ENCODE measurements at places on chromosomes 2 and 18.

- DNase-seq = no peak
These were observed 134.5 kb upstream of the CTAGE1 start for GRCh38 chr18:22552254-22552653.

DNA sequence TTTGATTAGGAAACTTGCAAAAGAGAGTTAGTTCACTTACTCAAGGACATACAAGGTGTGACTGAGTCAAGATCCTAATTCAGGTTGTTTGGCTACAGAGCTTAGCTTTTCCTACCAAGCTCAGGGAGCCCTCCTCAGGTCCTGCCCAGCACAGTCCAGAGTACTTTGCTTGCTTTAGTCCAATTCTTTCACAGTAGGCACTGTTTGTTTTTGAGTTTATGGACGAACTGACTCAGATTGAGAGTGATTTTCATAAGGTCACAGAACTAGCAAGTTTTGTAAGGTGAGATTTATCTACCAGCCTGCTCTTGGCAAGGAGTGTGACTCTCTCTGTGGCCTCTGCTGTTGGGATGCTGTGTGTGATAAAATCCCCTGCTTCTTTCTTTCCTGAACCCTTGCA lies 310.5 kb downstream of the PTPRM start:
- DNase-seq = no peak

DNA sequence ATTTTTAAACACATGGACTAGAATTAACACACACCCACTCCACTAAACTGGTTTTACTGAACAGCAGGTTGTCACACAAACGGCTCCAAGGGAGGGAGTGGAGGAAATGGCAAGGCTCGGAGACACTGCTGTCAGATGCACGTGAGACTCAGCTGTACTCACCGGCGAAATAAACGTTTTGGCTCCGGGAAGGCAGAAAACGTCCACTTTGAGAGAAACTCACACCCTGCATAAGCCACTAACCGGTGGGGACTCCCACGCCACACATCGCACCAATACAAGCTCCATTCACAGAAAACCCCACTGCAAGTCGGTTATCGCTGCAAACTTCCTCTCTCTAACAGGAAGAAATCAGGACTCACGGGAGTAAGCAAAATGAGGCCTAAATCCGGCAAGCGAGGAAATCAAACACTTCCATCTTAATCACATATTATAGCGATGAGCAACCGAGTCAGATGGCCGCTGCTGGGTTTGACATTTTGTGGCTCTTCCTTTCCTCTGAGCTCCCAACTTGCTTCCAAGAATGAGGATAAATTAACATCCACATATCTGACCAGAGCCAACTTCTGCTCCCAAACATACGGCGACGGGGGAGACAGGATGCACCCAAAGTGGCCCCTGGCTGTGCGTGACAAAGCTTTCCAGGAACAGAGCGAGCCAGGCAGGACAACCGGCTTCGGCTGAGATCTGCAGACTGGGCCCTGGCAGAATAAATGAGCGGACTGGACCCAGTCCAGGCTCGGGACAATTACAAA lies 63.5 kb downstream of the HDAC4 start:
- DNase-seq = no peak

- DNase-seq = no peak
These were observed 999 bp upstream of the IL36B start for GRCh38 chr2:113053666-113054065.

DNA sequence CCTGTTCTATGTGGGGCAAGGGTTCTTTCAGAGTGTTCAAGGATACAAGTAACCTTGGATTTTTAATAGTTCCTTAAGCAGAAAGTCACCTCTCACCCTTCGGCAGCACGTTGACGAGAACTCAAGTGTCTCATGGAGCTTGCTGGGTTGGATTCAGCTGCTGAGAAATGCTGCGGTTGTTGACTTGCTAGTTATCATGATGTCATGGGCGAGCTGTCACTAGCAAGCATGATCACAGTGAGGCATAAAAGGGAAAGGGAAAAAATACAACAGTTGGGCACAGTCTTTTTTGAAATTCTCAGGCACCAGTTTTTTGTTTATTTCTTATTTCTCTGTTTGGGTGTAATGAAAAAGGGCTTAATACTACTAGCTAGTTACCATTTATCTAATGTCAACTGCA lies 53.2 kb downstream of the ADCYAP1 start:
- no peak for DNase-seq

DNA sequence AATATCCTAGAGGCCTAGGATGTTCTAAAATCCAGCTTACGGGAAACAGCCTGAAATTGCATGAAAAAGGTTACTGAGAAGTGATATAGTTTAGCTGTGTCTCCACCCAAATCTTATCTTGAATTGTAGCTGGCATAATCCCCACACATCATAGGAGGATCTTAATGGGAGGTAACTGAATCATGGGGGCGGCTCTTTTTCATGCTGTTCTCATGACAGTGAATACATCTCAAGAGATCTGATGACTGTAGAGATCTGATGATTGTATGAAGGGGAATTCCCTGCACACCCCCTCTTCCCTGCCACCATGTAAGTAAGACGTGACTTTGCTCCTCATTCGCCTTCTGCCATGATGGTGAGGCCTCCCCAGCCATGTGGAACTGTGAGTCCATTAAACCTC lies 385.6 kb upstream of the ID2 start:
- no peak for DNase-seq

- no peak for DNase-seq
These were observed 56.9 kb downstream of the COMMD1 start for GRCh38 chr2:61962095-61962984.

GRCh38 chr2:237601453-237602116 lies 11.1 kb upstream of the RAB17 start:
- DNase-seq = no peak

DNA sequence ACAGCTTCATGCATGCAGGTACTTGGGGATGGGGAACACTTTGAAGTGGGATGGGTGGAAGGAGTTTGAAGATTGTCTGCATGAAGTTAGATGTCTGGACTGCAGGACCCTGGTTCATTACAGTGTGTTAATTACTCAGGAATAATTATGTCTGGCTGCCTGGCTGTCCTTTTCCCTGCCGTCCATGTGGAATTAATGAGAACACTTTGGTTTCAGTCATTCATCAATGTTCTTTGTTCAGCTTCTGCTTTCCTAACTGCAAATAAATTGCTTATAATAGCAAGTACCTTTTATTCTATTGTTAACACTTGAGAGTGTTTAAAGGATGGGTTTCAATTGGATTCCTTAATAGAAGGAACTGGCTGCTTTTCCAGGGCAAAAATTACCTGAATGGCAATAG lies 35.8 kb downstream of the MTCL1 start:
- DNase-seq = no peak
